Stimulated activated CD4-positive, alpha-beta T cell treated with anti-CD3 and anti-CD28 coated beads, Interleukin-12 subunit alpha, Interleukin-12 subunit beta, amount 100 ng/mL, for 48 hours (primary cell): ENCODE measurements at places on chromosomes 6 and 20.

- DNase-seq, result no peak
Measured at GRCh38 chr6:34030831-34031624, 114.9 kb downstream of the GRM4 start.

DNA sequence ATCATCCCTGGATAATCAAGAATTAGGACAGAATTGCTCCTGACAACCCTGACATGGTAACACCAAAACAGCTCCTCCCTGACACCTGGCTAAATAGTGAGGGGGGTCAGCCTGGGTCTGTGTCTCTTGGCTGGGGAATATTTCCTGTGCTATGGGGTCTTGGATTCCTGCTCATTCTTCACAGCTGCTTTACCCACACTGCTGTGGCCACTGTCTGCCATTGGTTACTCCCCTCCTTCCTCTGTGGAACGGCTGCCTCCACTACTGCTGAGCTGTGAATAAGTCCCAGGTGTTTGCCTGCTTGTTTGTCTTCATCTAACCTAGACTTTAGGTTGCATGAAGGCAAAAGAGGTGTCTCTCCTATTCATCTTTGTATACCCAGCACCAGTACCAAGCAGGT, 33.9 kb upstream of the TXLNB start:
- no peak for DNase-seq

- no peak for DNase-seq
Measured at GRCh38 chr6:155645325-155645724, 189.7 kb upstream of the NOX3 start.

DNA sequence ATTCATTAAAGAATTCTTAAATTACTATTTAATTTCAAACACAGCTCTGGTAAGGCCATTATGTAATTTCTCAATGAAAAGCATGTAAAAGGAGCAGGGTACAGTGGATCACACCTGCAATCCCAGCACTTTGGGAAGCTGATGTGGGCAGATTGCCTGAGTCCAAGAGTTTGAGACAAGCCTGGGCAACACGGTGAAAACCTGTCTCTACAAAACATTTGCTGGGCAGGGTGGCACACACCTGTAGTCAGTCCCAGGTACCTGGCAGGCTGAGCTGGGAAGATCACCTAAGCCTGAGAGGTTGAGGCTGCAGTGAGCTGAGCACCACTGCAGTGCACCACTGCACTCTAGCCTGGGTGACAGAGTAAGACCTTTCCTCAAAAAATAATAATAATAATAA, 37.4 kb downstream of the MDN1 start:
- DNase-seq, result no peak

- DNase-seq, result no peak
Measured at GRCh38 chr6:33324125-33324524, 6.6 kb upstream of the ZBTB22 start.

DNA sequence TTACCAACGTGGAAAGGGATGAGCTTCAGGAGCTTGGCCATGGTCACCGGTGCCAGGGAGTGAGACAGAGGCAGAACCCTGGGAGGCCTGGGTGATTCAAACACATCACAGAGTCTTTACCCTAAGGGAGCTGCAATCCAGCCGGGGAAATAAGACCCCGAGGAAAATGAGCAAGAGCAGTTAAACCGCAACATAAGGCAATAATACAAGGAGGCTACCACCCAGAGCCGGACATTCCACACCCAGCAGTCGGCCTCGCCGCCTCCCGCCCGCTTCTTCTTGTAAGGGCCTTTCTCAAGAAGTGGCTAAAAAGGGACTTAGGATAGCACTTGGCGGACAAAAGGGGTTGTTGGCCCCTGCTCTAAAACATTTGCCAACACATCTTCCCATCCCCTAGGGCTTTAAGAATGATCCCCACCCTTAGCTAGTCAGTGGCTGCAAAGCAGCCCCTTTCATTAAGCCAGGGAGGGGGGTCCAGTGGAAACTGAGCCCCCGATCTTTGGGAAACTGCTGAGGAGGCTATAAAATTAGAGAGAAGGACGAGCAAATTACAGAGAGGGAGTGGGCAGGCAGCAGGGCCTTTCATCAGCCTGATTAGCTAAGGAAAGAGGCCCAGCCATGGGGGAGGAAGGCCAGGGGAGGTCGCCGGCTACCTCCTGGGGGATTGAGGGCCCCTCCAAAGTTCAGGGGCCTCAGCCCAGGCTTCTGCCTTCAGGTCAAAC, 34.3 kb downstream of the SNX5 start:
- no peak for DNase-seq

DNA sequence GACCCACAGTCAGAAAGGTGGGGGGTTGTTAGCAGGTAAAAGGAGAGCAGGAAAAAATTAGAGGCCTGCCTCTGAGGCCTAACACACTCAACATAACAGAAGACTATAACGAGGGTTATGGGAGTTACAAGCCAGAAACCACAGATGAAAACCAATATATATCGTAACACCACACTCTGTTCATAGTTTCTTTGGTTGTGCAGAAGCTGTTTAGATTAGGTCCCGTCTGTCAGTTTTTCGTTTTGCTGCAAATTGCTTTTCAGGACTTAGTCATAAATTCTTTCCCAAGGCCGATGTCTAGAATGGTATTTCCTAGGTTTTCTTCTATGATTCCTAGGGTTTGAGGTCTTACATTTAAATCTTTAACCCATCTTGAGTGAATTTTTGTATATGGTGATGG, 3.7 kb upstream of the MAP3K5 start:
- DNase-seq, result no peak

DNA sequence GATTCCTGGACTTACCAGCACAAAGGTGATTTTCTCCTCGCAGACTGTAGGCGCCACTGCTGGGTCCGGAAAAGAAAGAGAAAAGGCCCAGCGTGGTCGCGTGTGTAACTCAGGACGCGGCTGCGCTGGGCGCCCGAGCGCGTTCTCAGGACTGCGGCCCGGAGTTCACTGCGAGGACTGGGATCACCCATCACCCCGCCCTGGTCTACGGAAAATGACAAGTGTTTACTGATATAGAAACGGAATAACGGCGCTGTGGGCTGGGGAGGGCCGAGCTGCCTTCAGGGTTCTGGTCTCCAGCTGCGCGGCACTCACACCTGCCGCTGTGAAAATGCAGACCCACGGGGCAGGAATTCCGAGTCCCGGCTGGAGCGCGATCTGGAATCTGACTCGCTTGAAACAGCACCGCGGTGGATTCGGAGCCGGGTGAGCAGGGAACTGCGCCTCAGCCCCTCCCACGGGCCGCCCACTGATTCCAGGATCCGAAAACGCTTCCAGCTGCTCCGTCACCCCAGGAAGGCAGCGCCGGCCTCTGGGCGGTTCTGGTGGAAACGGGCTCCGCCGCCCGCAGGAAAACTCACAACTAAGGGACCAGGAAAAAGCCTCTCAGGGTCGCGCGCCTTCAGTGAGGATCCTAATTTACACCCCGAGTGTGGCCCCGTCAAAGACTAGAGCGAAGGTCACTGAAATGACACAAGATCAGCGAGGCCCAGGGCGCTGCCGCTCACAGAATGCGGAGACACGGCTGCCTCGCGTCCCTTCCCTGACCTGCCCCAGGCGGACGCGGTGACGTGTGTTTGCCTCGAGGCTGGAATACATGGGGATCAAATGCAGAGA, 34.5 kb downstream of the HLA-A start:
- DNase-seq, result peak; percentile 46

DNA sequence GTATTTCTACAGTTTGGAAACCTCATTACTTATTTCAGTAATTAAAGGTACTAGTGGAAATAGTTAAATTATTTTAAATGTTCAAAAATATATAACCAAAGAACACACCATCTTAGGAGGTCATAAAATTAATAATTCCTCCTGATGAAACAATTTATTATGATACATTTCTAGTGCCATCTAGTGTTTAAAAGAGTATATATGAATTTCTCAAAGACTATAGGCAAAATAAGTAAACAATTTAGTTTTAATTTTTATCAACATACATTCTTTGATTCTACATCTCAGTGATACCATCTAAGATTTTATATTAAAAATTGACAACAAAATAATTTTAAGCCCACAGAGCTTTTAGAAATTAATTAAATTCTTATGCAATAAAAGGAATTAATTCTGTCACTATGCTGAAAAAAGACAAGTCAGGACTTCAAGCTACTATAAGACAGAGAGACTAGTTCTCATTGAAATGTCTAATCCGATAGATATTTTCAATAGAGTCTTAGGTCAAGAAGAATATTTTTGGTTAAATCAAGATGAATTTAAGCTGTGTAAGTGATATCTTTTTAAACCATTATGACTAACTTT, 107.8 kb upstream of the RNF217 start:
- DNase-seq, result no peak

GRCh38 chr20:45470937-45471336, 1.4 kb downstream of the WFDC2 start:
- no peak for DNase-seq

- no peak for DNase-seq
Measured at GRCh38 chr20:8389381-8390036, 257.4 kb downstream of the PLCB1 start.

DNA sequence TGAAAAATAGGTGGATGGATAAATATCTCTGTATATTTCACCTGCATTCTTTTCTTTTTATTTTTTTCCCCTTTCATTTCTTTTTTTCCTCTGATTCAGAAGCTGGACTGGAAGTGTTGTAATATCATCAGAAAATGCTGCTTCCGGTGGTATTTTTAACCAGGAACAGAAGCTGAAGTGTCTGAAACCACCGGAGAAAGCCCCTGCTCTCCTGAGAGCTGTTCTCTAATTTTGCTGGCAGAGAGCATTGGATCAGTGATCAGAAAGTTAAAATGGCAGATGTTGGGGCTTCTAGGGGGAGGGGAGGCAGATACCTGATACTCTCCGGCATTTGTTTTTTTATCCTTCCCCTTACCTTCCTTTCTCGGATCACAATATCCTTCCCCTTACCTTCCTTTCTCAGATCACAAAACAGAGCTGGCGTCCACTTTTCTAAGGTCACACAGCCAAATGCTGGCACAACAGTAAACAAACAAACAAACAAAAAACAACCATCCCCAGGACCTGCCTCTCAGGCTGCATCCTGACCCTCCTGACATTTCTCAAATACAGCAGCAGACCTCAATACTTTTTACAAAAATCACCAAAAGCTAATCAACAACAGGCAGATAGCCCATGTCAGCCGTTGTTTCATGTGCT, 143.2 kb upstream of the ZNF217 start:
- no peak for DNase-seq

- DNase-seq, result peak; percentile 34
Measured at GRCh38 chr6:111975466-111975865, 78.4 kb upstream of the CCN6 start.

- DNase-seq, result no peak
Measured at GRCh38 chr20:7989379-7989778, 30.2 kb downstream of the TMX4 start.

- DNase-seq, result no peak
Measured at GRCh38 chr6:41605649-41606048, 32.6 kb upstream of the MDFI start.

DNA sequence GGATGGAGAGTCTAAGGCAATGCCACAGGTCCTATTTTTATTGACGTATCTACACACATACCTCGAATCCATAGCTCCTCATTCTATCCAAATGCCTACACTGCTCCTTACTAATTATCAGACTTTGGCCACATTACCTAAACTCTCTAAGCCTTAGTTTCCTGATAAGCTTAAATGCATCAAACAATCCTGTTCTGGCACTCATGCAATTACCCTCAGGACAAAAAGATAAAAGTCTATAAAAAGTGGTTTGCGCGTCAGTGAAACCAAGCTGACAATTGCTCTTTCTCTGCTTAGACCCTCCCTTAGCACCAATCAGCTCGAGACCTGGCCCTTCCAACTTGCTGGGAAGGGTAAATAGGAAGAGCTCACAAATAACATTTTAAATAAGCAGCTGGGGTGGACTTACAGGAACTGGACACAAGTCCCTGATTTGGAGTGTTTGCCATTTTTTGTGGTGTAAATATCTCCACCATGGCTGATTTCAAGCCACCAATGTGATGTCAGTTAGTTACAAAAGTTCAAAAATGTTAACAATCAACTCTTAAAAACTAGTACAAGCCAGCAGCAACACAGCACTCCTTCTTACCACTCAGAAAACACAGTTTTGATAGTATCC, 7.2 kb upstream of the PLEKHG1 start:
- no peak for DNase-seq

DNA sequence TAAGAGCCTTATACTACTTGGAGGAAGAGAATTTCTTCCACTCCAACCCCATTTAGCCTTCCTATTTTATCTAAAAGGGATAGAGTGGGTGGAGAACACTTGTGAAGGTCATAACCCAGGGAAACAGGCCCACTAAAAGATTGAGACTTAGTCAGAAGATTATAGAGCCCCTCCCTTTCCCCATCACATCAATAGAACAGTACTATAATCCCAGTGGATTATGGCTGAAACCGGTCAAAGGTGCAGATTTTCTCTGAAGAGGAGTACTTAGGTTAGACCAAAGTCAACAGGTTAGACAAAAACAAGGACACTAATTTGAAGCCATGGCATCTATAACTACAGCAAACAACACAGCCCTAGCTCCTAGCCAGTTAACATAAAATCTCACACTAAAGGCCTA, 330.9 kb upstream of the NOX3 start:
- no peak for DNase-seq

DNA sequence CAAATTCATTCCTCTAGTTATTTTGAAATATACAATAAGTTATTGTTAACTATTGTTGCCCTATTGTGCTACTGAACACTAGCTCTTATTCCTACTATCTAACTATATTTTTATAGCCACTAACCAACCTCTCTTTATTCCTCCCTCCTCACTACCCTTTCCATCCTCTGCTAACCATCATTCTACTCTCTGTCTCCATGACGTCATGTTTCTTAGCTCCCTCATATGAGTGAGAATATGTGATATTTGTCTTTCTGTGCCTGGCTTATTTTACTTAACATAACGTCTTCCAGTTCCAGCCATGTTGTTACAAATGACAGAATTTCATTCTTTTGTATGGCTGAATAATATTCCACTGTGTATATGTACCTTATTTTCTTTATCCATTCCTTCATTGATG, 95.3 kb downstream of the ATXN1 start:
- no peak for DNase-seq

GRCh38 chr6:53866226-53866625, 71.4 kb downstream of the LRRC1 start:
- DNase-seq, result no peak

DNA sequence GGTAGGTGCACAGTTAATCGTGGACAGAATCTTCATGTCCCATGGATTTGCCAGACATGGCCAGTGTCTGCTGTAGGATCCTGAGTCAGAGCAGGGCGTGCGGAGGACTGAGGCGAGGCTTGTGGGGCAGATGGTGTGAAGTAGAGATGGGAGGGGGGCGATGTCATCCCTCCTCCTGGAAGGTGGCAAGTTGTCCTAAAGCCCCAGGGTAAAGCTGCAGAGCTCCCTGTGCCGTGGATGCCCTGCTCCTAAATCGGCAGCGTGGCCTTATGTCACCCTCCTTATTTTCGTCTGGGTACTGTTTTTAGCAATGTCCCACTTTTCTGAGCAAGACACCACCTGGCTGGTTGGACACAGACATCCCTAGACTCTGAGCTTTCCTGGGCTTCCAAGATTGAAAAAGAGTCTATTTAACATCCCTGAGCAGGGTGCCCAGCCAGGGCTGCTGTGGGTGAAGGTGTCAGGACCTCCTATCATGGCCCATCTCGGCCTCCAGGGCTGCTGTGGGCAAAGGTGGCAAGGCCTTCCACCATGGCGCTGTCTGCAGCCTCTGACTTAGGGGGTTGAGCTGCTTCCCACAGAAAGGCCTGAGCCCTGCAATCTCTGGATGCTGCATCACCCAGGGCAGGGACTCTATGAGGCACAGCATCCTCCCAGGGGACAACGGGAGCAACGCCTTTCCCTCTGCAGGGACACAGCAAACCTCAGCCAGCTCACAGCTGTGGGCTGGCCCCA, 145.4 kb downstream of the TTLL2 start:
- DNase-seq, result no peak
